Fibroblast of skin of abdomen (primary cell): ENCODE measurements at places on chromosomes 2 and 18.

DNA sequence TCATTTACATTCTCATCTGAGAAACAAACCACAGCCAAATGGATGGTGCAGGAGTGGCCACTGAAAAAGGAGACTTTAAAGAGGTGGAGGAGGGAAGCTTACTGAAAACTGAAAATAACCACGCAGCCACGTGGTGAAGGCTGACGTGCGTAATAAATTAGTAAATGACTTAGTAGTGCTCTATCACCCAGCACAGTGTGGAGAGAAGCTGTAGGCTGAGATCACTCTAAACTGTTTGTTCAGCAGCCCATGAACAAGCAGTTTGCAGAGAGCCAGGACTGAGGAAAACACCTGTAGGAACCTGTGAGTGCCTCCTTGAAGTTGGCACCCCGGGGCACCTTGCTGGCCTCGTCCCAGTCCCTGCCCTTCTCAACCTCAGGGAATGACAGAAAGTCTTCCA lies 193.0 kb downstream of the TXNL1 start:
- peak; percentile 15 for DNase-seq

DNA sequence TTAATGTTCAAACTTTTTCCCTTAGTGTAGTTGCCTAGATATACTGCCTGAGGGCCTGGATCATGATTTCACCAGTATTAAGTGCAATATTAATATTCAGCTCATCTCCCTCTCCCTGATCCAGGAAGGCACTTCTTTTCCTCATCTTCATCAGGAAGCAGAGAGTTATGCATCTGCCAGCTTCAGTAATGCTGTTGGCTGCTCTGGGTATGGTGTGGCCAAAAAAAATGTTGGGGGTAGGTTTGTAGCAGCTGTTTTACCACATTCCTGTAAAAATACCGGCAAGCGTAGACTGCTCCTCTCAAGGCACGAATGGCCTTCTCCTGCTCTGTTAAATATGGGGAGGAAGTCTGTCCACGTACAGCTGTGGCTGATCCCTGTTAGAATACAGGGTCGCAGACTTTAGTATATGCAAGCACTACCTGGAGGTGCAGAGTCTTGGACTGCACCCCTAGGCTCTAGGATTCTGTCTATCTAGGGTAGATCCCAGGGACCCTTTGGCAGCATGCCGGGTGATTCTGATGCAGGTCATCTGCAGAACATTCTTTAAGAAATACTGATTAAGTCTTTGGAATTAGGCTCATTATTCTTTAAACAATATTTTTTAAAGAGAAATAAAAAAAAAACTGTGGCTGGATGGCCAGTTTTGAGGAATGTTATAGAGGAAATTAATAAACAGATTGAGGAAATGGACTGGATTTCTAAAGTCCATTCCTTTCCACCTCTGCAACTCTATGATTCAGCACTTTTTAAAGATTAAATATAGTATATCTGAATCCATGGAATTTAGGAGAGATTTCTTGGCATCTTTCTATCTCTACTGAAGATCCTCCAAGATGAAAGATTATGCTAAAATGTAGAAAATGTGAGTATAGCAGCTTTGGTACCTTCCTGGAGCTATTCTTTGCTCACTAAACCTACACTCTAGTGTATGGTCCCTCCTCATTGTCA lies 21.0 kb upstream of the GLS start:
- DNase-seq, result peak; percentile 85

DNA sequence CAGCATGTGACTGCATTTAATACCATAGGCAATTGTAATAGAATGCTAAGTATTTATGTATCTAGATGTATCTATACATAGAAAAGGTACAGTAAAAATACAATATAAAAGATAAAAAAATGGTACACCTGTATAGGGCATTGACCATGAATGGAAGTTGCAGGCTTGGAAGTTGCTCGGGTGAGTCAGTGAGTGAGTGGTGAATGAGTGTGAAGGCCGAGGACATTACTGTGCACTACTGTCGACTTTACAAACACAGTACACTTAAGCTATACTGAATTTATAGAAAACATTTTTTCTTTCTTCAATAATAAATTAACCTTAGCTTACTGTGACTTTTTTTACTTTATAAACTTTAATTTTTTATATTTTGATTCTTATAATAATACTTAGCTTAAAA lies 8.9 kb downstream of the DIS3L2 start:
- DNase-seq, result no peak

GRCh38 chr2:164110515-164110914 lies 374.7 kb upstream of the FIGN start:
- no peak for DNase-seq

DNA sequence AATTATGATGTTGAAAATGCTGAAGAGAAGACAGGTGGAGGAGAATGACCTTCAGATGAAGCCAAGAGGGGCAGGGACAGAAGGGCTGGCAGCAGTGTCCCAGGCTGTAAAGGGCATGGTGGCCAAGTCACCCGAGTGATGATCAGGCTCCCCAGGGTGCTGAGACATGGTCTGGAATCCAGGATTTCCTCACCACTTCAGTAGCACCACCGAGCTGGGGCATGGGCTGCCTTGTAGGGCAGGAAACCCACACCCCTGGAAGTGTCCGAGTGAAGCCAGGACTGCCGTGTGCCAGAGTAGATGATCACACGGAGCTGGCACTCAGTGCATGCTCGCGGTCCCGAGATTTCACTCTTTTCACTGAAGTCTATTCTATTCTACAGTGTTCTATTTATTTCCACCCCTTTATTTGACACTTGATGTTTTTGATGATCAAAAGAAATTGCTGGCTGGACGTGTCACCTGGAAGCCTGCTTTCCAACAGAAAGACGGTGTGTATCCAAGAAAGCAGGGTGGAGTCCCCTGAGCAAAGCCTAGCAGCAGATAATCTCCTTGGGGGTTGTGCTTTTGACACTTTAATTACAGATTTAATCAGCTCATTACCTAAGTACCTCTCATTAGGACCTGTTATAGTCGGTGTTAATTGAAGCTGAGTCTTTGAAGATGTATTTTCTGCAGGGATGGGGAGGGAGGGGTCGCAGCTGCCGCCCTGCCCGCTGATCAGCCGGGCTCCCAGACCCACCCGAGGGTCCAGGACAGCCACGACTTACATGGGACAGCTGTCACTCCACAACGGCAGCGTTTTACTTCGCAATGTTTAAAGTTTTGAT lies 92.3 kb downstream of the SEPTIN10 start:
- no peak for DNase-seq
